ENCODE measurements at places on chromosomes 7 and 10.

GRCh38 chr7:17062151-17063044, 180.6 kb upstream of the AGR3 start:
- DNase-seq = no peak

GRCh38 chr10:24453404-24453830, 244.5 kb downstream of the KIAA1217 start:
- DNase-seq = no peak

GRCh38 chr10:97196223-97197029, 10.7 kb upstream of the SLIT1 start:
- DNase-seq = peak; percentile 52

- DNase-seq = no peak
These were observed 20.6 kb upstream of the WASL start for GRCh38 chr7:123769371-123769770.

- no peak for DNase-seq
These were observed 144.2 kb downstream of the BMS1 start for GRCh38 chr10:42926843-42927242.

- no peak for DNase-seq
These were observed 369.6 kb downstream of the FRMD4A start for GRCh38 chr10:13961097-13961496.

DNA sequence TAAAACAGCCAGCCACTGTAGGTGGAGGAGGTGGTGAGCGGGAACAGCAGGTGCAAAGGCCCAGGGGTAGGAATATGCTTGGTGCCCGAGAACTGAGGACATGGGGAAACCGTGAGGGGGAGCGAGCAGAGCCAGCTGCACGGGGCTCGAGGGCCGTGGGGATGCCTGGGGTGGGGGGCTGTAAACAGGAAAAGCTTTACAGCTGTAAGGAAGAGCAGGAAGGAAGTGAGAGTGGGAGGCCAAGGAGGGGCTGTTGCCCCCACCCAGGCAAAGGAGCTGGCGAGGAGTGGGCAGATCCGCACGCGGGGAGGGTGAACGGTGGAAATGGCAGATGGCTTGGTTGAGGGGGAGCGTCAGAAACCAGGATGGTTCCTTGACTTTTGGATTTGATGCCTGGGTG, 34.4 kb downstream of the ZMIZ1 start:
- no peak for DNase-seq

DNA sequence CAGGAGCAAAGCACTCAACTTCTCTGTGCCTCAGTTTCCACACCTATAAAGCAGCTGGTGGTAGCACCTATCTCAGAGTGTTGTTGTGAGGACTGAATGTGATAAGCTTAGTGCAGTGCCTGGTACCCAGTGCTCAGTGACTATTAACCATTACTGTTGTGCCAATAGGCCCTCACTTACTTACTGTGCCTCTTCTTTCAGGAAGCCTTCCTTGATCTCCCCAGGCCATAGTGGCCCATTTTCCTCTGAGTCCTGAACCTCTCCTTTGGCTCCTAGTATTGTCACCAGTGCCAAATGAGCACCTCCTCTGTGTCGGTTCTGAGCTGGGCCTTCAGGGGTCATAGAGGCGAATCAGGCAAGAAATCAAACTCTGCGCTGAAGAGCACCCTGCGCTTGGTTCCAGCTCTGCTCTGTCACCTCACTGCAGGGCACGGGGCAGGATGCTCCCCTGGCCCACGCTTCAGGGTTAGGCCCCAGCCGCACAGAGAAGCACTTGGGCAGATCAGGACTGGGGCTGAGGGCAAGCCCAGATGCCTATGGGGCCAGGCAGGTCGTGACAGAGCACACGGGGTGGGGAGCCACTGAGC, 2.5 kb downstream of the CALHM1 start:
- no peak for DNase-seq

DNA sequence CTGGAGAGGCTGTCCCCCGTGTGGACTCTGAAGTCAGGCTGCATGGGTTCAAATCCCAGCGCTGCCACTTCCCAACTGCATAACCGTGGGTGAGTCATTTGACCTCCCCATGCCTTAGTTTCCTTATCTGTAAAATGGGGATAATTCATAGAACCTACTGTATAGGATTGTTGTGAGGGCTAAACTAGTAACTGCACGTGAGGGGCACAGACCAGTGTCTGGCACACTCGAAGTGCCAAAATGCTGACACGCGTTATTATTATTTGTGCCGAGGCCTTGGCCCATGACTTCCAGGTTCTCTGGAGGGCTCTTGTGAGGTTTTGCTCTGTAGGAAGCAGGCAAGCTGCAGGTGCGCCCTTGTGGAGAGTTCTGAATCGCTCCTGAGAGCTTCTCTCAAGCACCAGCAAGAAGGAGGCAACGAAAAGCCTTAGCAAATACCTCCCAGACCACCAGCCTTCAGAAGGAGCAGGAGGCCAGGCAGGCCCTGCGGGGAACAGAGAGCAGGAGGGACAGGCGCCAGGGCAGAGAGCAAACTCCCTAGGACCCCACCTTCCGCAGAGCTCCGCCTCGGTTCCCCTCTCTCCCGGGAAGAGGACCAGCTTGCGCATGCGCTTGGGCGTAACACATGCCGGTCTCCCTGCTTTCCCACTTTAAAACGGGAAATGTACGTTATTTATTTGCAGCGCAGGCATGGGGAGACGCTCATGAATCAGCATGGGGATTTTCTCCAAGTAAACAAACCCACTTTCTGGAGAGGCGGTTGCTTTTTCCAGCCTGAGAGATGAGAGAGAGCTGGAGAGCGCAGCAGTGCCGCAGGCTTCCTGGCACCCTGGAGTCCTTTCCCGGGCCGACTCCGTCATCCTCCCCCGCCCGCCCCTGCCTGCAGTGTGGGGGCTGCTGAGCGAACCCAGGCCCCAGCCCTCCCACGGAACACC, 39.6 kb downstream of the SORCS3 start:
- no peak for DNase-seq

GRCh38 chr10:94006591-94007550, 13.1 kb downstream of the PLCE1 start:
- DNase-seq = no peak

GRCh38 chr10:94607111-94607510, 61.5 kb downstream of the HELLS start:
- no peak for DNase-seq

DNA sequence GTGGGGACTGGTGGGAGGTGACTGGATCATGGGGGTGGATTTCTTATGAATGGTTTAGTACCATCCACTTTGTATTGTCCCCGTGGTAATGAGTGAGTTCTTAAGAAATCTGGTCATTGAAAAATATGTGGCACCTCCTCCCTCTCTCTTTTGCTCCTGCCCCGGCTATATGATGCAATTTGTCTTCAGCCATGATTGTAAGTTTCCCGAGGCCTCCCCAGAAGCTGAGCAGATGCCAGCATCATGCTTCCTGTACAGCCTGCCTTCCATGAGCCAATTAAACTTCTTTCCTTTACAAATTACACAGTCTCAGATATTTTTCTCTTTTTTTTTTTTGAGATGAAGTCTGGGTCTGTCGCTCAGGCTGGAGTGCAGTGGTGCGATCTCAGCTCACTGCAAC, 2.6 kb upstream of the KDM7A start:
- no peak for DNase-seq

- no peak for DNase-seq
These were observed 1.1 kb downstream of the HNRNPA2B1 start for GRCh38 chr7:26199301-26200037.

- DNase-seq = no peak
These were observed 16.7 kb upstream of the MAP3K8 start for GRCh38 chr10:30417301-30417700.

GRCh38 chr10:110972231-110973134, 53.1 kb downstream of the SHOC2 start:
- DNase-seq = no peak

DNA sequence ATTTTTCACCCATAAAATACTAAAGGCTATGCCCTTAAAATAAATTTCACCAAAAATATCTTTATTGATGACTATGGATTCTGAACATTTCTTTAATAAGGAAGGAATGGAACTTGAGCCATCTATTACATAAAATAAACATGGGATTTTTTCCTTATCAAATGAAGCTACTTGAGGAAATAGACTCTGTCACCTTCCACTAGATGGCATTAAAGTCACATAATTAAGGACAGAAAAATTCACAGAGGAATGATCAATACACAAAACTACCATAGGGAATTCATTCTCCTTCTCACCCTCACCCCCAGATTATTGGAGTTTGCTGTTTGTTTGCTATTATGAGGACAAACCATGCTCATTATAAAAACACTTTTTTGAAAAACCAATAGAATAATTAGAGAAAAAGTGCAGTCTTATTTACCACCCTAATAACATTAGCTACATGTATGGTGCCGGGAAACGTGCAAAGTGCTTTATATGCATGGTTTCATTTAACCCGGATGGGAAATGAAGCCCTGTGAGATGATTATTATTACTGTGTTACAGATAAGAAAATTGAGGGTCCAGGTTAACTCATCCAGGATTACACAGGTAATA, 21.1 kb upstream of the FOXI2 start:
- peak; percentile 39 for DNase-seq

- no peak for DNase-seq
These were observed 176.5 kb upstream of the AKR1E2 start for GRCh38 chr10:4649471-4649870.

GRCh38 chr10:13078912-13079775, 20.8 kb upstream of the OPTN start:
- no peak for DNase-seq

DNA sequence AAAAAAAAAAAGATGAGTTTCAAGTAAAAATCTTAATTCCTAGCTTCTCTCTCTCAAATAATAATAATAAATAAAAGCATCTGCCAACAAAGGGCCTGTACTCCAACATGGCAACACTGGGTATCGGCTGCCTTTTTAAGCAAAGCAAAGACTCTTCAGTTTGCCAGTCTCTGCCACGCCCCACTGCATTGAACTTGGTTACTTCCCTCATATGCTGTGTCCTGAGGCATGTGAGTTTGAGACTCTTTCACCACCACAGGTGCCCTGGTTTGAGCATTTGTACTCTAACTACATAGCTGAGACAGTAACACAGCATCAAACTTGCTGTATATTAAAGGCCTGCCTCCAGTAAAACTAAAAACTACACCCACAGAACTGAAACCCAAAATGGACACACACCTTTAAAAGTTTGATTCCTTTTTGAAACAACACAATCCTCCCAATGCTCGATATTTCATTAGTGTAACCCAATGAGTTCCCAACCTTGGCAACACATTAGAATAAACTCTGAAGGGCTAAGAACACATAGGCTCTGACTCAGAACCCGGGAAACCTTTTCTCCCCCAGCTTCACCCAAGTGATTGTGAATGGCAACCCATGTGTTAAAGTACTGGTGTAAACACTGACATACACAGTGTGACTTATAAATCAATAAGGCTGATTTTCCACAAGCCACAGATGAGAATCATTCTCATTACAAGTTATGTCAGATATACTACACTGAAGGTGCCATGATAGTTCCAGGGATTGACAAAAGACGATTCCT, 12.0 kb downstream of the JAZF1 start:
- no peak for DNase-seq

GRCh38 chr10:104326991-104327610, 11.2 kb downstream of the ITPRIP start:
- DNase-seq = no peak

GRCh38 chr10:72104472-72105097, 16.2 kb upstream of the SPOCK2 start:
- DNase-seq = no peak

- no peak for DNase-seq
These were observed 48.3 kb downstream of the ZMIZ1 start for GRCh38 chr10:79116801-79117723.

DNA sequence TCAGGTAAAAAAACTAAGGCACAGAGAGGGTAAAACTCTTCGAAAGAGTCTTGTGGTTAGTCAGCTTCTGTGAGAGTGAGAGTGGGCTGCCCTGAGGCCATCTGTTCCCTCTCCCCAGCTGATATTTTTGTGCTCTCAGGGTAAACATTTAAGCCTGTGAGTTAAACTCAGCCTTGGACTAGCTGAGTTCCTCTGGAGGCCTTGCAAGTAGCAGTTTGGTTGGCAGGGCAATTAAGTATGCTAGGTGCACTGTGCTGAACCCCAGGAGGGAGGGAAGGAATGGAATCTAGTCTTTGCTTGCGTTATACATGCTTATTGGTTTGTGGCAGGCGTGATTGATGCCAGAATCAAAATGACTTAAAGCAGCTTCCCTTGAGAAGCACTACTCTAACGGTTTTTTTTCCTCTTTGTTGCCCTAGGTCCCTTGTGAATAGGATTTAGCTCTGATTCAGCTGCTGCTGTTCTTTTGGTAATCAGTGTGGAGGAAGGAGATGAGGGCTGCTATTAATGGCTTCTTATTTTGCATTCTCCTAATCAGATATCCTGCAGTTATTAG, 140.2 kb downstream of the AUTS2 start:
- DNase-seq = no peak

GRCh38 chr10:118521415-118522117, 73.9 kb downstream of the PRLHR start:
- DNase-seq = no peak

GRCh38 chr10:63763744-63764143, 242.5 kb downstream of the REEP3 start:
- no peak for DNase-seq

- DNase-seq = no peak
These were observed 145.0 kb downstream of the RNF216 start for GRCh38 chr7:5636446-5636835.

GRCh38 chr10:106278383-106278782, 886.1 kb downstream of the SORCS1 start:
- DNase-seq = no peak

DNA sequence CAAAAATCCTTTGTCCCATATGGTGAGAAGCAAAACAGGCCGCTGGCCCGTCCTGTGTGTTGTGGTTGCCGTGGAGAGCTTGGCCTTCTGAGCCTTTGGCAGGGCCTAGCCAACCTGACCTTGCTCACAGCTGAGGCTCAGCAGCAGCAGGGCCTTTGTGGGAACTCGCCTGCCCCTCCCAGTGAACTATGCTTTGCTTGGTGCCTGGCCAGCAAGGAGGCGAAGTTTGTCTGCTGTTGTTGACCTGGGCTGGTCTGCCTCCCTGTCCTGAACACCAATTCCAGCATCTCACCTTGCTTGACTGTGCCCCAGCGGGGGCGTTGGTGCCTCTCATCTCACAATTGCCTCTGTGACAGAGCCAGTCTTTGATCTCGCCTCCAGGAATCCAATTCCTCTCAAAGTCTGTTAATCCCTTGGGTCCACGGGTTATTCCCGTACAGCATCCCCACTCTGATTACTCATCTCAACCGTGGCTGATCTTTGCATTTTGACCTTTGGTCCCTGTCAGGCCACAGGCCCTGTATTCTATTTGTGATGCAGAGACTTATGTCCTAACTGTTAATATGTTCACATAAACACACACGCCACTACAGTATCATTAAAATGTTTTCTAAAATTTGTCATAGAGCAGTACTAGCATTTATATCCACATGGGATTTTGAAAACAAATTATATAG, 22.6 kb downstream of the EPDR1 start:
- DNase-seq = no peak

GRCh38 chr7:117995850-117996650, 122.8 kb upstream of the CTTNBP2 start:
- no peak for DNase-seq
